ENCODE measurements at places on chromosomes 13 and 19.

DNA sequence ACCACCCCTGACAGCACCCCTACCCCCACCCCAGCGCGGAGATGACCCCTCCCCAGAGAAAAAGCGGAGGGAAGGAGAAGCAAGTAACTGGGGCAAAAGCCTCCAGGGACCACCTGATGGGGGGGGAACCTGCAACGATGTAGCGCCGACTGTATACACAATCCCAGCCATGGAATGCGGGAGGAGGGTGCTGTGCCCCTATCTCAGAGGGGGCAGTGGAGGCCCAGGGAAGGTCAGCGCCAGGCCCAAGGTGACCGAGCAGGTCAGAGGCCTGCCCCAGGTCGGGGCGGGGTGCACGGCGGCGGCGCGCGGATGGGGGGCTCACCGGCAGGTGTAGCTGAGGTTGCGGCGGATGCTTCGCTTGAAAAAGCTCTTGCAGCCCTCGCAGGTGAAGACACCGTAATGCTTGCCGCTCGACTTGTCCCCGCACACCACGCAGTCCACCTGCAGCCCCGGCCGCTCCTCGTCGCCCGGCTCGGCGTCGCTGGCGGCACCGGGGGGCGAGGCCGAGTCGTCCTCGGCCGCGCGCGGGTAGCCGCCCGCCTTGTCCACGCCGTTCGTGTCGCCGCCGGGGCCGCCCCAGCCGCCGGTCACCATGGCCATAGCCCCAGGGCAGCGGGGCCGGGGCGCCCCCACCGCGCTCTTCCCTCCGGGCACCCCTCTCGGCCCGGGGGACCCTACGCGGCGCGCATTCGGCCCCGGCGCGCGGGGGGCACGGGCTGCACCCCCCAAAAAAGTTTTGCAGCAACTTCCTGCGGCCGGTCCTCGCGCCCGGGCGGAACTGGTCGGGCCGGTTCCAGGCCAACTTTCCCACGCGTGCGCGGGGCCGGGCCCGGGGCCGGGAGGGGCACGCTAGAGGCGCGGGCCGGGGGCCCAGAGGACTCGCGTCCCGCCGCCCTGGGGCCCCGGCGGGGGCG, 843 bp downstream of the NR2F6 start:
- DNase-seq = no peak

- DNase-seq = no peak
Measured at GRCh38 chr13:54241719-54242118, 1213.1 kb downstream of the OLFM4 start.

GRCh38 chr13:81872581-81872980, 1531.7 kb upstream of the SPRY2 start:
- no peak for DNase-seq

GRCh38 chr19:41626278-41626677, 596 bp downstream of the CEACAM4 start:
- DNase-seq = no peak

- no peak for DNase-seq
Measured at GRCh38 chr13:105612541-105612940, 922.9 kb downstream of the EFNB2 start.
